ENCODE measurements at places on chromosomes 3 and 15. TPM values are rescaled to one million over a fixed set of nuclear protein-coding genes. Genes with fewer than 3 reads are reported as not detected.

The CCDC13 gene
- 2.7 TPM for total RNA-seq

The TMC3 gene
- total RNA-seq = 0.25 TPM

The CLRN1 gene
- not detected for total RNA-seq

The EXD1 gene
- total RNA-seq = 0.25 TPM

The XCR1 gene
- total RNA-seq = not detected

The TRPM1 gene
- total RNA-seq = not detected

The PRR23B gene
- total RNA-seq = not detected

The SLC28A1 gene
- not detected for total RNA-seq

The TUSC7 gene
- 0.25 TPM for total RNA-seq

The ARRDC4 gene
- 39.6 TPM for total RNA-seq

The ZNF621 gene
- total RNA-seq = 12.5 TPM

The SHQ1 gene
- total RNA-seq = 13.3 TPM

The CCR5 gene
- not detected for total RNA-seq

Data from temporal lobe (tissue), 4 donors.